T-helper 22 cell (primary cell): ENCODE measurements at places on chromosomes 5 and 9.

- no peak for DNase-seq
Measured at GRCh38 chr5:82158755-82159413, 119.3 kb downstream of the RPS23 start.

GRCh38 chr5:14507156-14507941 lies 74.2 kb upstream of the OTULINL start:
- no peak for DNase-seq

GRCh38 chr5:75928992-75929391 lies 154.2 kb upstream of the SV2C start:
- DNase-seq = no peak

DNA sequence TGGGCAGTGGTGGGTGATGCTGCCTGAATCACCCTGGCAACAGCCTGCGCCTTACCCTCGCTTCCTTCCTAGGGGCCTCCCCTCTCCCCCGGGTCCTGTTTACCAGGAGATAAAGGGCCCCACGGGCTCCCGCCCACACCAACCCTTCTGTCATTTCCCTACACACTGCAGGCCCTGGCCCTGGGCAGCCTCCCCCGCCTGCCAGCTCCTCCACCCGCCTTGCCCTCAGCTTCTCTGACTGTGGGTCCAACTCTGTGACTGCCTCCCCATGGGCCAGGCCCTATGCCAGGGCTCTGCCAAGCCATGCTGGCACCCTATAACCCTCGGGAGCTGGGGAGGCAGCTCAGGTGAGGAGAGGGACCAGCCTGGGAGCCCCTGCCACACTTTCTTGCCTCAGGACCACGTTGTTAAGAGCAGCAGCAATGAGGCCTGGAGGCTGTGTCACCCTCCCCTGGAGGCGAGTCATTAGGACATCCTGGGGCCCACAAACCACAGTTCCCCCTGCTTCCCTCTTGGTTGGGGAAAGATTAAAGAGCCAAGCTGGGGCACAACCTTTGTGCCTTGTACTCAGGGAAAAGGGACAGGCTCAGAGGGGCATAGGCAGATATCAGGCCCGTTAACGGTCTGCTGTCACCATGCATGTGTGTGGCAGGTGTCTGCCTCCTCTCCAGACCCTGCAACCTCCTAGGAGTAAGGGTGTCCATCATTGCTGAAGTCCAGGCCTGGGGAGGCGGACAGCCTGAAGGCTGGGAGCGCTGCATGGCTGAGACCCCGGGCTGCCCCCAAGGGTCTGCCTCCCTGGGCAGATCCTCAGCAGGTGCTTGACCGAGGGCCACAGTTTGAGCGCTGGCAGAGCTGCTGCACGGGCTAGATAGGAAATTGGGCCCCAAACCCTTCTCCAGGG lies 2.8 kb downstream of the MGAT4B start:
- no peak for DNase-seq

DNA sequence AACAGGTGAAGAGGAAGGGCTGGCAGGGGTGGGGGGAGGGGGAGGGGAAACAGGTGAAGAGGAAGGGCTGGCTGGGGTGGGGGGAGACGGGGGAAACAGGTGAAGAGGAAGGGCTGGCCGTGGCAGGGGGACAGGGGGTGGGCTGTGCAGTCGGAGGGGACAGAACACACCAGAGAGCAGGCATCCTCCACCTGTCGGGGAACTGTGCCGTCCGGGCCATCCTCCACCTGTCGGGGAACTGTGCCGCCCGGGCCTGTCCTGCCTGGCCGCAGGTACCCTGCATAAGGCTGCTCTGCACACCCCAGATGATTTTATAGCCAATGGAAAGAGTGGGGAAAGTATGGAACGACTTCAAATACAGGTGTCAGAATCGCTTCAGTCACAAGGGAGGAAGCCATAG lies 32.5 kb upstream of the PPP1R26 start:
- DNase-seq = no peak

- DNase-seq = no peak
Measured at GRCh38 chr5:131745703-131746102, 51.1 kb downstream of the FNIP1 start.

DNA sequence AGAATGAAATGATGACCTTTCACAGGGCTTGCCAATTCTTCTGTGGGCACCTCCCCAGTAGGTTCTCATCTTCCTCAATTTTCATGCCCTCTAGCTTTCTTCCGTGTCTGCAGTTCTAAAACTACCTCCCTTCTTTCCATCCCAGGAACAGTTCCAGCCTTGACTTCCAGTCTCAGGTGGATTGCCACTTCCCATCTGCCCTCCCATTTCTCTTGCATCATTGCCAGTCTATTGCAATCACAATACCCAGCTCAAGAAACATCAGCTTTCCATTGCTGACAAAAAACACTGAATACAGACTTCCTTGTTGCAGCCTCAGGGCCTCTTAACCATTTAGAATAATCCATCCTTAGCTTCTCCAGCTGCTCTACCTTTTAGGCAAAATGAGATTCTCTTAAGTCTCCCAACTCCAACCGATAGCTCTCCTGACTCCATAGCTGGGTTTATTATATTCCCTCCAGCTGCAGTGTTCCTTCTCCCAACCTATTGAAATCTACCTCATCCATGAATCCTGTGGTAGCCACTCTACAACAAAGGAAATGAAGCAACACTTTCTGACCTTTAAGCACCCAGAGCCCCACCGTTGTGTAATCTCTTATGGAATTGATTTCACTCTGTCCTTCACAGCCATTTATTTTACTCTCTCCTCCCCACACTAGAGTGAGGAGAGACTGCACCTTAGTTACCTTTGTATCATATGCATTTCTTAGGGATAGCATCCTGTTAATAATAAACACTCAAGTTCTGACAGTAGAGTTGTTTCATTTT lies 75.6 kb upstream of the PCA3 start:
- DNase-seq = no peak

- DNase-seq = no peak
Measured at GRCh38 chr5:123037104-123037418, 536 bp upstream of the PPIC start.

- DNase-seq = no peak
Measured at GRCh38 chr5:7976411-7977190, 107.7 kb downstream of the MTRR start.

GRCh38 chr5:1241509-1242080 lies 16.4 kb downstream of the SLC6A18 start:
- no peak for DNase-seq

DNA sequence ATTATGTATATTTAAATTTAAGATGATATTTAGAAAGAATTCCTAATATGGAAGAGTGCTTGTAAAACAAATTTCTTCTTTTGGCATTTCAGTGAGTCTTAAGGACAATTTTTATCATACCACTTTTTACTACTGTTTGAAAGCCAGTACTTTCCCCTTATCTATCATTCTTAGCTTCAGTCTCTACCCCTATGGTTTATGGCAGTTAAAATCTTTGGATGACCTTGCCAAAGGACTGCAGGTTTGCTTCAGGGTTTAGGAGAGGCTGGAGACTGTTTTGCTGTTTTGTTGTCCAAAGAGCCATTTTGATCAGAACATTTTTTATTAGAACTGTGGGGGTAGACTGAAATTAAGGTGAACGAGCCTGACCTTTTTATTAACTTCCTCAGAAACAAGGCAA lies 30.8 kb downstream of the SLC38A9 start:
- no peak for DNase-seq

GRCh38 chr9:127313042-127313560 lies 48.5 kb downstream of the GARNL3 start:
- no peak for DNase-seq

DNA sequence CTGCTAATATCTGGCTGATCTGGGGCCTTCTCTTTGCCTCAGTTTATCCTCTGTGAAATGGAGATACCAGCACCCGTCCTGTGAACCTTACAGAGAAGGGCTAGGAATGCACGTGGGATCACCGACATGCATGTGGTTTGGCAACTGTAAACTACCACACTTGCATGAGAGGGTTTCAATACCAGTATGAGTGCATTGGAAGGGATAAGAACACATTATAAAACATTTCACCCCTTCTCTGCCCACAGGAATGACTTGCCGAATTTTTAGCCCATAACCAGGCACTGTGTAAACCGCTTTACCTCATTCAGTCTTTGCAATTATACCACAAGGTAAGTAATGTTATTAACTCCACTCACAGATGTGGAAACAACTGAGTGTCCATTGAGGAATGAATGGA lies 8.9 kb upstream of the RAB14 start:
- DNase-seq = no peak

DNA sequence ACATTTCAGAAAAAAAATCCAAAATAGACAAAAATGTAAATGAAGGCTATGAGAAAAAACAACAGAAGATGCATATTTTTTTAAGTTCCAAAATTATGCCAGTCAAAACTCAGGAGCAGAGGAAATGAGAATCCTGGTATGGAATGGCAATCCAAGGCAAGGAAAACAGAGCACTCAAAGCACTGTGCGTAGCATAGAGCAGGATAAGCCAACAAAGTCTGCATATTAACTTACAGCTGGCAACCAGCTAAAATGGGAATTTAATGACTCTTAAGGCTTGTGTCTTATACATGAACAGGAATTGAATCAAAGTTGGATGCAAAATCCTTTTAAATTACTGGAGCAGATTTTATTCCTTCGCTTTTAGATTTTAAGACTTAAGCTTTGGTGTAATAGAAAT lies 203.5 kb upstream of the DAPK1 start:
- DNase-seq = no peak

- no peak for DNase-seq
Measured at GRCh38 chr9:85208666-85209065, 533.1 kb downstream of the AGTPBP1 start.

GRCh38 chr9:106487266-106487665 lies 375.7 kb upstream of the ZNF462 start:
- DNase-seq = no peak

DNA sequence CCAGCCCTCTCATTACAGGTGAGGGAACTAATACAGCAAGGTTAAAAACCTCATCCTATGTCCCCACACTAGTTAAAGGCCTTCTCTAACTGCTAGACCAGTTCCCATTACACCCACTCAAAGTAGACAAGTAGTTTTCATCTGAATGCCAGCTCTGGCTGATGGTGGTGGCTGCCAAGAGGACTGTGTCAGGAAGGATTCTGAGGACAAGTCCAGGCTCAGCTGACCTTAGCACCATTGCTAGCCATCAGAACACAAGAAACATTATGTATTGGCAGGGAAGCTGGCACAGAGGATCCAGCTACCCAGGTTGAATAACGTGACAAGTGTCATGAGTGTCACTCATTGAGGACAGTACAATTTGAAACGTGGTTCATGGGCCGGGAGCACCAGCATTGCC lies 163.4 kb downstream of the HSD17B3 start:
- DNase-seq = no peak

DNA sequence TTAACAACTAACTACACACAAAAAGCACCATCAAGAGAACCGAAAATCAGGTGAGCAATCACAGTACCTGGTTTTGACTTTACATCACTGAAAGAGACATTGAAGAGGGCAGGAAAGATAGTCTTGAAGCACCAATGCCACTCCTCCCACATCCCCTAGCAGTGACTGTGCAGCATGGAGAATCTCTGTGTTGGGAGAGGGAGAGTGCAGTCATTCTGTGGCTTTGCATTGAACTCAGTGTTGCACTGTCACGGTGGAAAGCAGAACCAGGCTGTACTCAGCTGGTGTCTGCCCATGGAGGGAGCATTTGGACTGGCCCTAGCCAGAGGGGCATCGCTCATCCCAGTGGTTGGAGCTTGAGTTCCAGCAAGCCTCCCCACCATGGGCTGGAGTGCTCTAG lies 40.4 kb downstream of the C5 start:
- no peak for DNase-seq

DNA sequence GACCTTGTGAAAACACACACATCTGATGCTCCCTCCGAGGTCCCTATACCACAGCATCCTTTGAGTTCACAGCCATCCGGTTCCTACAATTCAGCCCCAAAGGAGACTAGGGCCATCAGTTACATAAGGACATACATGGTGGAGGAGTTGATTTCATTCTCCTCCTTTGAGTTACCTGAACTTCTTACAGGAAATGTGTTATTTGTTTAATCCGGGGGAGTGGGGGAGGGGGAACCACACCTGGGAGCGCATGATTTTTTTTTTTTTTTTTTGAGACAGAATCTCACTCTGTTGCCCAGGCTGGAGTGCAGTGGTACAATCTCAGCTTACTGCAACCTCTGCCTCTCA lies 30.7 kb downstream of the SEMA4D start:
- DNase-seq = no peak

GRCh38 chr9:6000955-6001354 lies 14.5 kb downstream of the RANBP6 start:
- DNase-seq = no peak

GRCh38 chr9:84169240-84169639 lies 171.3 kb downstream of the SLC28A3 start:
- no peak for DNase-seq

- DNase-seq = no peak
Measured at GRCh38 chr5:151800532-151800931, 28.8 kb downstream of the G3BP1 start.

- no peak for DNase-seq
Measured at GRCh38 chr9:130186839-130187522, 14.8 kb downstream of the NCS1 start.

DNA sequence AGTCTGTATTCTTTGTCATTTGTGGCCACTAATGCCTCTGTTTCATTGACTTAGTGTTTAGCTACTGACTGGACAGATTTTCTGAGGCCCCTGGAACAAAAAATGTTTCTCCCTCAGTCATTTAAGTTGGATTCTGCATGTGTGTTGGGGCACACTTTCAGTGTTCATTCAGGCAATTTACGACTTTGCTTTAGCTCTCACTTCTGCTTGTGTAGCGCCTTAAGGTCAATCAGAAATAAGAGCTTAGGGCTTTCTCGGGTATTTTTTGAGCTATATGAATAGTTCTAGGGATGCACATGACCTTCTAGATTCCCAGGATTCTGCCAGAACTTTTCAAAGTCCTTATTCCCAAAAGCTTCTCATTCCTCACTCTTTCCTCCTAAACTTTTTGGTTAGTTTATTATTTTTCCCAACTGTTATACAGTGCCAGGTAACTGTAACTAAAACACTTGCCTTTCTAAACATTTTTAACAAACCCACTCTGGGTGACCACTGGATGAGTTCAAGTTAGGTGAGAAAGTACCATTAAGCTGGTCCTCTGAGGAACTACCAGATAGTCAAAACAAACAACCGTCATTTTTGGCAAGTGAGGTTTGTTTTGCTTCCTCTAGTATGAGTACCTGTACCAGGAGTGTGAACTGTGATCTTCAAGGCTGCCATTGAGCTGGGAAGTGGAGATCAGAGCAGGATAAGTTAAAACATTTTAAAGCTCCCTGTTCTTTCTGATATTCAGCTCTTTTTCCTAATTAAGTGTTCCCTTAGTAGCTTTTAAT lies 571.3 kb upstream of the TLE4 start:
- no peak for DNase-seq

- DNase-seq = no peak
Measured at GRCh38 chr5:8845296-8845695, 700.6 kb downstream of the SEMA5A start.
